GM23338 (cell line): ENCODE measurements at places on chromosomes 12 and 14.

GRCh38 chr14:26289891-26290486, 307.8 kb downstream of the NOVA1 start:
- no peak for DNase-seq

- no peak for DNase-seq
Observed at GRCh38 chr12:53579545-53579955, 46.6 kb downstream of the ATF7 start.

DNA sequence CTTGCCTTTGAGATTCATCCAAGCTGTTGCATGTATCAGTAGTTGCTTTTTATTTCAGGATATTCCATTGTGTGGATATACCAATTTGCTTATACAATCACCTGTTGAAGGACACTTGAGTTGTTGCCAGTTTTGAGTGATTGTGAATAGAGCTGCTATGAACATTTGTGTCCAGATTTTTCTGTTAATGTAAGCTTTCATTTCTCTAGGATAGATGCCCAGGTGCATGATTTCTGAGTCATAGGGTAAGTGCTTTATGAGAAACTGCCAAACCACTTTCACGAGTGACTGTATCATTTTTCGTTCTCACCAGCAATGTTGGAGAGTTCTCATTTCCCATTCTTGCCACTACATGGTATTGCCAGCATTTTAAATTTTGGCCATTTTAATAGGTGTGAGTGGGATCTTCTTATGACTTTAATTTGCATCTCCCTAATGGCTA, 434.6 kb upstream of the RGS6 start:
- no peak for DNase-seq

- no peak for DNase-seq
Observed at GRCh38 chr12:25269701-25270100, 19.0 kb upstream of the KRAS start.

- peak; percentile 75 for DNase-seq
Observed at GRCh38 chr14:60647081-60647836, 2.0 kb downstream of the SIX1 start.

GRCh38 chr12:24491968-24492367, 456.9 kb downstream of the BCAT1 start:
- DNase-seq = peak; percentile 20

DNA sequence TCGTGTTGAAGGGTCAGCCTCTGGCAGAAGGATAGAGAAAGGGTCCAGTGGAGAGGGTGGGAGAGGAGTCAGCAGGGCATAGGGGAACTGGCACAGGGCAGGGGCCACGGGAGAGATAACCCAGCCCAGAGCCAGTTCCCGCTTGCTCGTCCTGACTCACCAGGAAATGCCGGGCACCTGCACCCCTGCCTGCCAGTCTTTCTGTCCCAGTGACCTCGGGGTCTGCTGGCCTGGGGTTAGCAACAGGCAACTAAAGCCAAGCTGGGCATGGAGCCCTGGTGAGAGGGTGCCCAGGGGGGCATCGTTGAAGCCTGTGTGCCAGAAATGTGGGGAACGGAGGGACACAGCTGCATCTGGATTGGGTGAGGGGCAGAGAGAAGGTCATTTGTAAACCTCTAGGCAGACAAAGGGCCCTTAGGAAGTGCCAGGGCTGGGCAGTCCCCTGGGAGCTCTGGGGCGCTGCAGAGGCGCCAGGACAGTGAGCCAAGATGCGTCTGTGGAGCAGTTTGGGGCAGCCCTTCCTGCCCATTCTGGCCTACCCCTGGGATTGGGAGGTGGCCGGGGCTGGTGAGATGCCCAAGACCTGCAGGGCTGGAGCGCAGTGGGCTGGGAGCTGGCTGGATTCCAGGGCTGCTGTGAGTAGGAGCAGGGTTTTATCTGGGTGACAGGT, 5.5 kb downstream of the TNFAIP2 start:
- no peak for DNase-seq

DNA sequence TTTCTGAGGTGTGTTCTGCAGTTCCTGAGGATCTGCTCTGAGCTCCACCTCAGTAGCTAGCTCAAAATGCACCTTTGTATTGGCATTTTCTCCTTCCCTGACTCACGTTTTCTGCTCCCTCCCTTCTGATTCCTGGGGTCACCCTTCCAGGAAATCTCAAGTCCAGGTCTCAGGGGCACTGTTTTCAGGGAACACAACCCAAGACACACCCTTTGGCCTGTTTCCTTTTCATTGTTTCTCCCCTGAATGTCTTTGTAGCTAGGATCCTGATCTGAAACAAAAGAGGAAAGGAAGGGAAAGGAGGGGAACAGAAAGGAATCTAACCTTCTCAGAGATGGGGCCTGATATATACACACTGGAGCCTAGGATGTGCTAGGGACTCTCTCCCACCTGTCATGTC, 7.3 kb upstream of the RIPK3 start:
- DNase-seq = no peak

DNA sequence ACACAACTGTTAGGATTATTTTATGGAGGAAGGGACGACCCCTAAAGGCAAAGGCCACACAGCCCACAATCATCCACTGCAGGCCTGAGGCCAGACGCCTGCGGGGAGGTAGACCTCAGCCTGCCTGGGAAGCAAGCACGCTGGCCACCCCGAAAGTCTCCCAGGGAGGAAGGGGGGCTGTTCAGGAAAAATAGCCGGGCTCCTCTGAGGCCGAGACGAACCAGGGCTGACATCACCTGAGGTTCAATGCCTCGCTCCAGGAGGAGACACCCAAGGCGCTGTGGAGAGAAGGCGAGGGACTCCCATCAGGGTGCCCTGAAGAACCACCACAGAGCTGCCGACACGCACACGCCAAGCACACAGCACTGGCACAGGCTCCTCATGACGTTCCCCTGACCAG, 127.4 kb downstream of the PIWIL1 start:
- DNase-seq = no peak

- peak; percentile 97 for DNase-seq
Observed at GRCh38 chr14:53956427-53957201, at the start of gene BMP4. BMP4 (minus strand) TSS chr14:53956825; CDS start chr14:53952222, 4,603 bp downstream.

GRCh38 chr12:120710805-120711296, 593 bp downstream of the UNC119B start:
- peak; percentile 60 for DNase-seq

GRCh38 chr12:3329361-3329760, 161.6 kb upstream of the PRMT8 start:
- no peak for DNase-seq
